Articular chondrocyte of knee joint (primary cell): ENCODE measurements at places on chromosomes 13 and 19. TPM values are rescaled to one million over a fixed set of nuclear protein-coding genes. Genes with fewer than 3 reads are reported as not detected.

Gene SUPT20H
- total RNA-seq: 57.3 and 58.4 TPM in 2 replicates

Gene PRKCG
- total RNA-seq: not detected in 2 replicates

Gene PLVAP
- total RNA-seq: not detected in 2 replicates

Gene KLF5
- total RNA-seq: 6.3 and 6.4 TPM in 2 replicates

Gene MAN2B1
- 35.5 and 40.5 TPM in 2 replicates for total RNA-seq

Gene COQ8B
- total RNA-seq: 27.3 and 31.9 TPM in 2 replicates

Gene SIGLEC12
- total RNA-seq: not detected in 2 replicates

Gene ZNF667
- 4.8 and 7.2 TPM in 2 replicates for total RNA-seq

Gene ZNF235
- total RNA-seq: 3.0 and 5.1 TPM in 2 replicates

Gene SLC25A41
- total RNA-seq: 0.11 TPM in 1 of 2 replicates, not detected in the other

Gene LYPD5
- 0.65 and 1.1 TPM in 2 replicates for total RNA-seq

Gene KLK7
- not detected in 2 replicates for total RNA-seq

Gene ZNF418
- total RNA-seq: 6.8 and 7.3 TPM in 2 replicates

Gene IGSF23
- total RNA-seq: 0.26 and 0.86 TPM in 2 replicates

Gene METTL21C
- 0.11 TPM in 1 of 2 replicates, not detected in the other for total RNA-seq

Gene FUT1
- total RNA-seq: 0.22 TPM in 1 of 2 replicates, not detected in the other

Gene IL4I1
- total RNA-seq: 0.65 and 1.6 TPM in 2 replicates

Gene ZNF723
- total RNA-seq: not detected in 2 replicates

Gene APOC4
- not detected in 2 replicates for total RNA-seq

Gene ITGBL1
- 59.3 and 100 TPM in 2 replicates for total RNA-seq

Gene VSIG10L
- total RNA-seq: 0.52 and 0.97 TPM in 2 replicates

Gene SYT3
- total RNA-seq: not detected in 2 replicates

Gene SLITRK6
- total RNA-seq: 0.13 and 0.32 TPM in 2 replicates

Gene MYO1F
- 0.22 and 0.26 TPM in 2 replicates for total RNA-seq

Gene MAP2K7
- total RNA-seq: 9.5 and 9.7 TPM in 2 replicates

Gene RNF17
- total RNA-seq: 0.43 TPM in 1 of 2 replicates, not detected in the other

Gene ZNF460
- total RNA-seq: 69.6 and 86.0 TPM in 2 replicates

Gene SKA3
- 15.4 and 20.2 TPM in 2 replicates for total RNA-seq

Gene DHDH
- 0.13 and 0.32 TPM in 2 replicates for total RNA-seq

Gene CHAF1A
- 5.4 and 6.8 TPM in 2 replicates for total RNA-seq

Gene SHANK1
- 0.52 and 1.2 TPM in 2 replicates for total RNA-seq

Gene KIR3DL2
- total RNA-seq: not detected in 2 replicates

Gene TMPRSS9
- not detected in 2 replicates for total RNA-seq

Gene FZR1
- 26.3 and 28.4 TPM in 2 replicates for total RNA-seq

Gene FCAR
- not detected in 2 replicates for total RNA-seq

Gene ZFP28
- total RNA-seq: 9.7 and 10.1 TPM in 2 replicates

Gene LRRC25
- 0.22 and 0.39 TPM in 2 replicates for total RNA-seq

Gene MAB21L1
- 1.2 and 2.1 TPM in 2 replicates for total RNA-seq
